ENCODE measurements at places on chromosomes 7 and 10.

GRCh38 chr10:11326241-11326640 is 285.2 kb downstream of the USP6NL start:
- DNase-seq: no peak

GRCh38 chr10:123870260-123870659 is 21.3 kb downstream of the CPXM2 start:
- DNase-seq: no peak

GRCh38 chr7:149562602-149563001 is 65.0 kb upstream of the ZNF746 start:
- DNase-seq: no peak

- no peak for DNase-seq
Observed at GRCh38 chr10:65312876-65313275, 1613.0 kb upstream of the LRRTM3 start.

DNA sequence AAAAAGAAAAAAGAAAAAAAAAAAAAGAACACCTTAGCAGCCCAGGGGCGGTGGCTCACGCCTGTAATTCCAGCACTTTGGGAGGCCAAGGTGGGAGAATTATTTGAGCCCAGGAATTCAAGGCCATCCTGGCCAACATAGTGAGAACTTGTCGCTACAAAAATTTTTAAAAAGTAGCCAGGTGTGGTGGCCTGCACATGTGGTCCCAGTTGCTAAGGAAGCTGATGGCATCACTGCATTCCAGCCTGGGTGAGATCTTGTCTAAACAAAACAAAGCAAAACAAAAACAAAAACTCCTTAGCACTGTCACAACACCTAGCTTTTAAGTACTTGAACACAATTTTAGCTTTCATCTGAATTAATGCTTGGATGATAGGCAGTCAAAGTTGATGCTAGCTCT is 86.3 kb upstream of the MKLN1 start:
- DNase-seq: no peak

DNA sequence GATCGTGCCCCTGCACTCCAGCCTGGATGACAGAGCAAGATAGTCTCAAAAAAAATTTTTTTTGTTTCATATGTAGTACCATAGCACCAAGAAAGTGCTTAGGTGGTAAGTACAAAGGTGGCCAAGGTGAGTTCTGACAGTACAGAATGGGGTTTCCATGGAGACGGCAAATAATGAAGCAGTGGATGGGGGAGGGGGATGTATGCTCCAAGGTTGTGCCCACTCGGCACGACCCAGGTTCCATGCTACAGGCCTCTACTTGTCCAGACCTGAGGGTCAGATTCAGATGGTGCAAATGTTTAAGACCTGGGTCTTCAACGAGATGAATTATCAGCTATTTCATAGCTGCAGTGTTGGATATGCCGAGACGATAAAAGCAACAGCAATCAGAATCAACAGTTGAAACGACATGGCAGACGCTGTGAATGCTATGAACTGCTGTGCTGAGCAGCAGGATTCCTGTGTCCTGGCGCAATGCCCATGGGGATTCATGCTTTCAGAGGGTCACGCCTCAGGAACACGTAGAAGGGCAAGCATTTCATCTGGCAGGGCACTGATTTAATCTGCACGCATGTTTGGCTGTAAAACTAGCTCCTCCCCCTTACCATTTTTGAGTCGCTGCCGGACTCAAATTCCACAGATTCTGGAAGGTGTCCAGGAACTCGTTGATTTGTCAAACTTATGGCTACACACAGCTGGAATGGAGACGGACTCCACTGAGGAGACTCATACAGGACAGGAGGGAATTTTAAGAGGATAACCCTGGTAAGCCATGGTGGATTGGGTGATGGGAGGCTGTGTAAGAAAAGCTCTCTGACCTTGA is 256.5 kb downstream of the FRMD4A start:
- no peak for DNase-seq

- no peak for DNase-seq
Observed at GRCh38 chr10:12661671-12662070, 312.3 kb downstream of the CAMK1D start.

GRCh38 chr7:38232502-38233366 is 40.7 kb downstream of the TARP start:
- DNase-seq: peak; percentile 69

- DNase-seq: no peak
Observed at GRCh38 chr7:129163875-129164544, 19.5 kb downstream of the TSPAN33 start.

- DNase-seq: no peak
Observed at GRCh38 chr7:29325476-29325875, 130.9 kb downstream of the CHN2 start.

DNA sequence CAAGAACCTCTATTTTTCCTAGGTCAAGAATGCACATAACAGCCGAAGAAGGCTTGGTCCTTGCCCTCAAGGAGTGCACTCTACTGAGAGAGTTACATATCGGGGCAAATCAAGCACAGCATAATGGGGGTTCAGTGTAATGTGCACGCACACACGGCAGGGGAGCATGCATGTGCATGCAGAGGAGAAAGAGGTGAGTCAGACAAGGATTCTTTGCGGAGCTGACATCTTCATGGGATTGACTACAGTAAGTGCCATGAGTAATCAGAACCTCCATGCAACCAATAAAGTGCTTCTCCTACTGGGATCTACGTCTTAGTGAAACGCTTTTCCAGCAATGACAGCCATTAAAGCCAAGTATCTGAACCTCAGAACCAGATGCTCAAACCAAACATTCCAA is 123.6 kb downstream of the RNF216 start:
- DNase-seq: no peak

DNA sequence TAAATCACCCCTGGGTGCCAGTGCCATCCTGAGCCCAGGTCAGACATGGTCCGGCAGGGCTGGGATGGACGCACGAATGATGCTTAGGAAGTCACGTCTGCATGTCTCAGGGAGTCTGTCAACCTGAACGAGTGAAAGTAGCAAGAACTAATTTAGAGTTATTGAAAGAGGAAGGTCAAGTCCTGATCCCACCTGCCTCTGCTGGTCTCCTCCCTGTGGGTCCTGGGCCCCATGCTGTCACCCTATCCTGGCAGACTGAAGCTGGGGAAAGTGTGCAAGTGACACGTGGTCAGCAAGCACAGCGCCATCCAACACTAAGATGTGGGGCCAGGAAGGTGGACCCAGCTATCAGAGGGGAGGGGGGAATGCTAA is 26.1 kb upstream of the GRID1 start:
- no peak for DNase-seq

DNA sequence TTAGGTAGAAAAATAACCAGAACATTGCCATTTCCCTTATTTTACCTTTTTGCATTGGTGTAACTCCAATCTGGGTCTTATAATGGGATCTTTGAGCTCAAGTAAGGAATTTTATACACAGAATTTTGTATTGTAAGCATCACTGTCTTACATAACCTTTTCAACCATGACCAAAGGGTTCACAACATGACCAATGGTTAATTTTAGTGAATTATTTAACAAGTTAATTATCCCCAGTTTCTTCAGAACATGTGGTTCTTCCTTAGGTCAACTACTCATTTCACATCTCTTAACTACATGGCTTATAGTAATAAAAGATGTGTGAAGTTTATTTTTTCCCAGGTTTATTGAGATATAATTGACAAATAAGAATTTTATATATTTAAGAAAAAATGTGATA is 74.2 kb upstream of the RHOBTB1 start:
- DNase-seq: no peak

DNA sequence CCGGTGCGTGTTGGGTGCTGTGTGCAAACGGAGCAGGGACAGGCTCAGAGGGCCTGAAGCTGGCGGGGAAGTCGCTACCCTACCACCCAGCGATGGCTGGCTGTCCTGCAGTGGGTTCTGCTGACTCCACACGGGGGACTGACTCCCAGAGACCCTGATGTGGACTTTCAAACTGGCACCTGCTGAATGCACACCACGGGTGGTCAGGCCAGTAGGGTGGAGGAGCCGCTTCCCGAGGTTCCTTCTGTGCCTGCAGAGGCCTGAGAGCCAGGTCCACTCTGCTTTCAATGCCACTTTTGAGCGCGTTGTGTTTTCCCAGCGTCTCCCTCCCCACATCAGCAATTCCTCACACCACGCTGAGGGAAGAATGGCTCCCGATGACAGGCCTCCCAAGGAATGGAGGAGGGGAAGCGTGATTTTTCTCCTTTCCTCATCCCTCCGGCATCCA is 135.3 kb downstream of the ADARB2 start:
- DNase-seq: no peak

DNA sequence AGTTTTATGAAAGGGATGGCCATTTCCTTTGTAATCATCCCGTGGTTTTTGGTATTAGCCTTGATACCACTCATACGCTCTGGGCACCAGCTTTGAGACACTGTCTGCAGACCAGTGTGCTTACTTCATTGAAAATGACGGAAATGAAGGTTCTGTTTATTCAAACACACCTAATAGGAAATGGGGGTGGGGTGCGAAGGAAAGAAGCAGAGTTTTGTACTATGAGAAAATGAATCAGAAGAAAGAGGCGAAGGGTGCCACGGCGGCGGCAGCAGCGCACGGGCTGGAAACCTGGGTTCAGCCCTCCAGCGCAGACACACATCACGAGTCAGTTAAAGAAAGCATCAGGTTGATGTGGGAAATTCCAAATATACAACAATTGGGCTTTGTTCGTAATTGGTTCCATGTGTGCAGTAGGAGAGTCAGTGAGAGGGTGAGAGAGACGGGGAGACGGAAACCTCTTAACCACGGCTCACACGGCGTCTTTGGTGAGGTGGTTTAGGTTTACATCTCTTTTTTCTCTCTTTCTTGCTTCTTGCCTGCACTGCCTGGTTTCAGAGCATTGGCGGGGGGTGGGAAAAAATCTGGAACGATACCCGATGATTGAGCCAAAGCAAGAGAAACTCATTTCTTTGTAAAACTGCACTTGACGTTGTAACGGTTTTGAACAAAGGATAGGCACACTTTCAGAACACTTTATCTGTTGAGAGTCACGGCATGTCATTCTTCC is 321.2 kb downstream of the FRMD4A start:
- DNase-seq: peak; percentile 53

- DNase-seq: no peak
Observed at GRCh38 chr10:57754803-57755202, 512.9 kb downstream of the IPMK start.

- peak; percentile 28 for DNase-seq
Observed at GRCh38 chr10:132654708-132655661, 117.4 kb downstream of the INPP5A start.

GRCh38 chr10:15789793-15790525 is 70.2 kb upstream of the ITGA8 start:
- DNase-seq: no peak

DNA sequence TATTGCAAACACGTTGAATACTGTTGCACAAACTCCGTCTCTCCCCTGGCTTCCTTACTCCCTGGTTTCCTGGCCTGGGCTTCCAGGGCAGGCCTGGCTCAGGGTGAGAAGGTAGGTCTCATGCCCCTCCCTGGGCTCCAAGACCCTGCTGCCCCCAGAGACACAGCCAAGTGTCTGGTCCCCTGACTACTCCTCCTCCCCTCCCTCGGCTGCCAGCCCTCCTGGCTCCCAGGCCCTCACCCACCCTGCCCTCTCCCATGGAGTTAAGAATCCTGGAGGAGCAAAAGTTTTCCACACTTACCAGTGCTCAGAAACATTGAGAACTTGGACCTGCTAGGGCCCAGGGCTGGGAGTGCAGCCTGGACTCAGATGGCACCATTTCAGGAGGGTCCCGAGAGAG is 47.2 kb upstream of the RABGEF1 start:
- no peak for DNase-seq

- no peak for DNase-seq
Observed at GRCh38 chr7:121397361-121397760, 1.3 kb upstream of the FAM3C start.

DNA sequence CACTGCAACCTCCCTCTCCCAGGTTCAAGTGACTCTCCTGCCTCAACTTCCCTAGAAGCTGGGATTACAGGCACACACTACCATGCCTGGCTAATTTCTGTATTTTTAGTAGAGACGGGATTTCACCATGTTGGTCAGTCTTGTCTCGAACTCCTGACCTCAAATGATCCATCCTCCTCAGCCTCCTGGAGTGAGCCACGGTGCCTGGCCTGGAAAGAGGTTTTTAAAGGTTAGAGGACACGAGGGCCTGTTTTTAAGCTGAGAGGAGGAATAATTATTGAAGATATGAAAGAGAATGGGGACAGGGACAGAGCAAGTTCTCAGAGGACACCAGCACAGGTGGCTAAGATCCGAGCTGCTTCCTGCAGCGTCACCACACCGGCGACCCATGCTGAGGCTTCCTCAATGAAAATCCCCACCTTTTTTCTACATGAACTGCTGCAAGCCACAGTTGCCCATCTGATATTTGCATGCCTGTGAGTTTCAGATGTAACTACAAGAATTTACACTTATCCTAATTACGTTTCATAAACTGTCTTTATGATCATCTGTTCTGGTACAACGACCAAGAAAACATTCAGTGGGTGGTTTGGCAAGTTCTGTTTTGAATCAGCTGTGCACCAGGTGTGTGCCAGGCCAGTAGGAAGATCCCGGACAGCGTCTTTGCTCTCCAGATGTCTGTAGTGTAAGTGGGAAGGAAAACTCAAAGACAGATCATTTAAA is 76.0 kb downstream of the HIP1 start:
- no peak for DNase-seq

DNA sequence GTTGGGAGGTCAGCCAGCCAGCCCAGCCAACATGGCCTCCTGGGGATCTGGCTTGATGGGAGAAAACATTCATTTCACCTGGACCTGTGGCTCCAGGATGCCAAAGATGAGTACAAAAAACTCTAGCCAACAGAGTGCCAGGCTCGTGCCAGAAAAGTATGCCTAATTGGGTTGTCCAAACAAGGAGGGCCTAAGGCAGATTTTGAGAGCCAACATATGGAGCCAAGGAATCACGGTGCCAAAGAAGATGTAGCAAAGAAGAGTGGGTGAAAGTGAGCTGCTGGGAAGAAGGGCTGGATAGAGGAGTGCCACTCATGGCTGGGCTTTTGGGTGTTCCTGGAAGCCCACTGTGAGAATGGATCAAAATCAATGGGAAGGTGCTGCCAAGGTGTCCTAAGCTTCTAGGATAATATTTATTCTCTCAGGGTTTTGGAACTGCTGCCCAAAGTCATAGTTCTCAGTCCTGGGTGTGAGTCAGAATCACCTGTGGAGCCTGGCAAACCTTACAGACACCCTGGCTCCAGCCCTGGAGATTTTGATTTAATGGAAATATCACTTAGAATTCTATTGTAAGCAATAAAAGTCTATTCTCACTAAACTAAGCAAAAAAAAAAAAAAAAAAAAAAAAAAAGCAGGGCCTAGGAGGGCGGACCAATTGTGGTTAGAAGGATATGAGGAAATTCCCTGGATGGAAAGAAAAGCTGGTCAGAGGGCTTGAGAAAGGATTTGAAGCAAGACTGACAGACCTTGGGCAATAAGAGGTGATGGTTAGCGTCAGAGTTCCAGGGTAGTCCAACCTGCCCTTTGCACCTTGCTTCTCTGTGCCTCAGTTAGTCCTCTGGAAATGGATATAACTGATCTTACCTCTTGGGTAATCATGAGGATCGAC is 182.2 kb upstream of the PRR15 start:
- no peak for DNase-seq

- no peak for DNase-seq
Observed at GRCh38 chr10:78513986-78514385, 480.3 kb downstream of the RPS24 start.

- DNase-seq: peak; percentile 92
Observed at GRCh38 chr7:140696024-140696679, 356 bp upstream of the NDUFB2 start.

- no peak for DNase-seq
Observed at GRCh38 chr7:132211971-132212370, 364.3 kb downstream of the PLXNA4 start.

GRCh38 chr10:68463365-68464093 is 8.2 kb downstream of the DNA2 start:
- DNase-seq: no peak

All from activated T-helper 9 cell treated with anti-CD3 and anti-CD28 coated beads, Interleukin-2, amount 50 U/mL, for 16 hours (primary cell).